ENCODE measurements at places on chromosomes 1 and 21. TPM values are rescaled to one million over a fixed set of nuclear protein-coding genes. Genes with fewer than 3 reads are reported as not detected.

GRCh38 chr1:239997515-239998311 lies 94.0 kb upstream of the FMN2 start:
- no peaks in the 10 kb centered on the region for H3K4me1 ChIP-seq
- H3K36me3 ChIP-seq, result no peaks in the 10 kb centered on the region
- H3K27ac ChIP-seq, result no peak overlapping the region

PDZK1IP1 gene
- total RNA-seq, result 10.9 TPM

COL8A2 gene
- total RNA-seq, result 0.67 TPM

DNA sequence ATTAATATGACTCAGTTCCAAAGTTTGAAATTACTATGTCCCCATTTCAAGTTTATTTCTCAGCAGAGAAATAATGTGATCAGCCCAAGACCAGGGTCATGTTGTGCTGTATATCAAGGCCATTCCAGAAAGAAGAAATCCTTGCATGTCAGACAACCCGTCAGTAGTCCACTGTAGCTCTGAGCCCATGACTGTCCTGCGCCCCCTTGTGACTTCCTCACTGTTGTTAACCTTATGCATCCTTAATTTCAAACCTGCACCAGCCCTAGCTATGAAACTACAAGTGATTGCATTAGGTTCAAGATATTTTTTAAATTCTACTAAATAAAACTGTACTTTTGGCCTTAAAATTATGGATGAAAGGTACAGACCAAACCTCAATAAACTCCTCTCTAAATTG lies 133.0 kb downstream of the LRRC7 start:
- no peaks in the 10 kb centered on the region for H3K36me3 ChIP-seq
- no peak overlapping the region for H3K4me3 ChIP-seq

GRCh38 chr1:30048905-30049304 lies 674.5 kb downstream of the MATN1 start:
- no peaks in the 10 kb centered on the region for H3K4me1 ChIP-seq
- H3K4me3 ChIP-seq, result no peak overlapping the region
- DNase-seq, result no peak
- H3K27ac ChIP-seq, result no peak overlapping the region
- H3K36me3 ChIP-seq, result no peaks in the 10 kb centered on the region

- no peaks in the 10 kb centered on the region for H3K27me3 ChIP-seq
- no peak for DNase-seq
- no peak overlapping the region for H3K4me3 ChIP-seq
- H3K27ac ChIP-seq, result no peak overlapping the region
Observed at GRCh38 chr1:89273324-89273778, 691 bp upstream of the GBP5 start.

- no peak overlapping the region for H3K4me3 ChIP-seq
- H3K4me1 ChIP-seq, result no peaks in the 10 kb centered on the region
- H3K27ac ChIP-seq, result no peak overlapping the region
- H3K36me3 ChIP-seq, result no peaks in the 10 kb centered on the region
- DNase-seq, result no peak
- H3K27me3 ChIP-seq, result no peaks in the 10 kb centered on the region
Observed at GRCh38 chr1:147527941-147528936, 13.1 kb upstream of the BCL9 start.

DNA sequence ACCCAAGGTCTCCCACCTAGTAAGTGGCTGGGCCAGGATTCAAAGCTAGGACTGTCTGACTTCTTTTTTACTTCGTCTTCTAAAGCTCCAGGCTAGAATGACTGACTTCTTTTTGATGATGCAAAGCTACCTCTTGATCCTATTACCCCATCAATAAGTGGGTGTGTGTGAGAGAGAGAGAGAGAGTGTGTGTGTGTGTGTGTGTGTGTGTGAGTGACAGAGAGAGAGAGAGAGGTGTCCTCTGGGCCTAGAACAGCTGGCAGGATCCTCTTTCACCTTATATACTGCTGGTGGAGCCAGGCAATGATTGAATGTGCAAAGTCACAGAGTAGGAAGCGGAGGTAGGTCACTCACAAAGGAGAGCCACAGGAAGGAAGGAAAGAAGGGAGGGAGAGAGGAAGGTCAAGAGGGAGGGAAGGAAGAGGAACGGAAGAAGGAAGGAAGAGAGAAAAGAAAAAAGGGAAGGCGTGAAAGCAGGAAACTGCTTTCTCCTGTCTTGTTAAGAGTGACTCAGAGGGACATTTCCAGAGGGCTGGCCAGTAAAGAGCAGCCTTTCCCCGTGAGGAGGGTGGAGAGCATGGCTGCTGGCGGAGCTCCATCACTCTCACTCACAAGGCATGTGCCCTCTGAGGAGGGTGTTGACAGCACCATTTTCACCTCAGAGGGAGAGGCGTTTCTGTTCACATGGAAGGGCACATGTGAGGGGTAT lies 68.9 kb downstream of the CDC7 start:
- H3K27me3 ChIP-seq, result no peaks in the 10 kb centered on the region
- no peaks in the 10 kb centered on the region for H3K36me3 ChIP-seq
- peak overlapping the region; percentile 73 for H3K27ac ChIP-seq
- peak; percentile 86 for DNase-seq
- no peak overlapping the region for H3K4me3 ChIP-seq

PEAR1 gene
- 4.6 TPM for total RNA-seq

DNA sequence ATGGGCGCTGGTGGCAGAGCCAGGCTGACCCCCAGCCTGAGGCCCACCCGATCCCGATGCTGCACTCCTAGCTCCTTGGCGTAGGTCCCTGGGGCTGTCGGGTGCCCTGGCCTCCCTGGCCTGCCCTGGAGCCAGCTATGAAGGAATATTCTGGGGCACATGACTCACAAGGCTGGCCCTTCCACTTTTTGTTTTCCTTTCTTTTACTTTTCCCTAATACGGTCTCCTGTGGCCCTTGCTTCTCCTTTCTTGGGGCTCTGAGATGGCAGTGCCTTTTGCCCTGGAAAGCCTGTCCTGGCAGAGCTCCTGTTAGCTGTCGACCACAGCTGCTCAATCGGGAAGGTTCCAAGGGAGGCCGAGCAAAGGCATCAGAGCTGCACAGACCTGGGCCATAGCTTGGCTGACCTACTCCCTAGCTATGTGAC lies 22.1 kb downstream of the ARHGEF10L start:
- no peaks in the 10 kb centered on the region for H3K27me3 ChIP-seq
- H3K4me1 ChIP-seq, result peaks cover 49% of the 10 kb centered on the region
- H3K36me3 ChIP-seq, result no peaks in the 10 kb centered on the region
- DNase-seq, result peak; percentile 64
- H3K27ac ChIP-seq, result peak overlapping the region; percentile 63
- H3K4me3 ChIP-seq, result no peak overlapping the region

DNA sequence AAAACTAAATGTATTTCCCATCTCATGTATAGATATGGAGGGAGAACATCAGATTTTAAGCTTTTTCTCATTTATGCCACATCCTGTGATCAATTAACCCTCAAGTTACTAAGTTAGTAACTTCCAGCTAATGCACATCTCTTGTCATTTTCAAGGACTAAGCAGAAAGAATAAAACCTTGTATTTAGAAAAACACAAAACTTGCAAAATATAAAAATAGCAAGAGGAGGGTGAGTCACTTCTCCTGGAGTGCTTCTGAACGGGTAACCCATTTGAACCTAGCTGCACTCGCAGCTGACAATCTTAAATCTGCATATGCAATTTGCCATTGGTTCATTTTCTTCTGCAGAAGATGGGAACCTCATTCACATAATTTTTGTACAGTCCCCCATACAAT lies 500.5 kb downstream of the SETD4 start:
- H3K4me1 ChIP-seq, result no peaks in the 10 kb centered on the region
- H3K36me3 ChIP-seq, result no peaks in the 10 kb centered on the region
- no peak overlapping the region for H3K27ac ChIP-seq
- DNase-seq, result no peak
- no peaks in the 10 kb centered on the region for H3K27me3 ChIP-seq

GRCh38 chr1:51299981-51300670 lies 30.2 kb downstream of the TTC39A start:
- H3K36me3 ChIP-seq, result no peaks in the 10 kb centered on the region
- DNase-seq, result no peak
- H3K4me3 ChIP-seq, result no peak overlapping the region
- no peaks in the 10 kb centered on the region for H3K27me3 ChIP-seq
- no peak overlapping the region for H3K27ac ChIP-seq
- peaks cover 5% of the 10 kb centered on the region for H3K4me1 ChIP-seq

- H3K27me3 ChIP-seq, result no peaks in the 10 kb centered on the region
- peak overlapping the region; percentile 68 for H3K27ac ChIP-seq
- no peaks in the 10 kb centered on the region for H3K36me3 ChIP-seq
- peak; percentile 60 for DNase-seq
Observed at GRCh38 chr1:86779308-86780191, 75.2 kb downstream of the SH3GLB1 start.

DNA sequence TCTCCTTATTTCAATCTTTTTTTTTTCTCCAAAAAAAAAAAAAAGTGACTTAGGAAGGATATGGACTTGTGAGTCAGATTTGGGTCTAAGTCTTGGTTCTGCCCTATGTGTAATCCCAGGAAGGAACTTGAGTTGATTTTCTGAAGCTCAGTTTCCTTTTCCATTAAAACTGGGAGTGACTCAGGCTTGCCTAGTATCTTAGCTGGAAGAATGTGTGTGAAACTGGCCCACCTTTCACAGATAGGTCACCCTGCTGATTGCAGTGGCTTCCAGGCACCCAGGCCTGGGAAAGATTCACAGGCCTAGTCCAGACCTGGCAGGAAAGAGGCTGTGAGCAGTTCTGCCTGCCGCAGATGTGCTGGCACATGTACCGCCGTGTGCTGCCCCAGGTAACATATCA lies 218.3 kb upstream of the HOOK1 start:
- H3K36me3 ChIP-seq, result no peaks in the 10 kb centered on the region
- DNase-seq, result peak; percentile 59

OR2W3 gene
- not detected for total RNA-seq

THEM5 gene
- total RNA-seq, result not detected

NEK2 gene
- total RNA-seq, result not detected

VHLL gene
- not detected for total RNA-seq

LCE1B gene
- not detected for total RNA-seq

DNA sequence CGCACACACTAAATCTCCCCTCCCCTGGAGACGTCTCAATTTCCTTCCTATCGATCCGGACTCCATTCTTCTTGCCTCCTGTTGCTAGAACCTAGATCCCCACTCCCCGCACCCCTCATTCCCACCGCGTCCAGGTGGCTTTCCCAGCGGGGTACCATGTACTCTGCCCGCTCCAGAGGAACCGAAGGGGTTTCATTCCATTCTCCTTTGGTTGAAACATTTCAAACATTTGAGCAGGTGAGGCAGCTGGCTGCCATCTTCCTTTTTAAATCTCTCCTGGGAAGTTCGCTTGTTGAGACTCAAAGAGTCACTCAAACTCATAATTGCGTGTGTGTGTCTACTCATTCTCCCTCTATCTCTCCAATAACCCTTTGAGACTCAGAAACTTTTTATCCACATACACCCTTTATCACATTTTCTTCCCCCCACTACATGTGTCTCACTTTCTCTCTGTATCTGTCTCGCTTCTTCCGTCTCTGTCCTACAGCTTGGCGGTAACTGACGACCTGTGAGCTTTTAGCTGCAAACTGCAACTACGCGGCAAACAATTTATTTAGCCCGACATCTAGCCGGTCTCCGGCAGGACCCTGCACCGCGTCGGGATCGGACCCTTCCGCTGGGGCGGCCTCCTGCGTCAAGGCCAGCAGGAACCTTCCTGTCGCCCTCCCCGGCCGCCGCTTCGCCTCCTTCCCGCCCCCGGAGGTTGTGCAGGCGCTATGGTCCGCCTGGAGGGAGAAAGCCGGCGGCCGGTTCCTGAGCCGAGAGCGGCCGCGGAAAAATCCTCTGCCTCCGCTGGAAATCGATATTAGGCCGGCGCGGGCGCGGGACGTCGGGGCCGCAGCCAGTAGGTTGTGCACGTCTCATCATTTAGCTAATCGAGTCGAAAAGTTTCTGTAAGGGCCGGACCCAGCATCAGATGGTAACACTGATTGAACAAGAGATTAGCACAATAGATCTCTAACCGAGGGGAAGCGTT lies 3.0 kb upstream of the FOXD3 start:
- H3K4me3 ChIP-seq, result no peak overlapping the region
- DNase-seq, result no peak
- H3K36me3 ChIP-seq, result no peaks in the 10 kb centered on the region
- H3K27ac ChIP-seq, result no peak overlapping the region
- H3K4me1 ChIP-seq, result peaks cover 21% of the 10 kb centered on the region
- peaks cover 85% of the 10 kb centered on the region for H3K27me3 ChIP-seq

GRCh38 chr1:182998482-182998881 lies 24.7 kb upstream of the LAMC1 start:
- no peaks in the 10 kb centered on the region for H3K4me1 ChIP-seq
- H3K4me3 ChIP-seq, result no peak overlapping the region
- DNase-seq, result no peak
- no peak overlapping the region for H3K27ac ChIP-seq
- H3K36me3 ChIP-seq, result no peaks in the 10 kb centered on the region

GRCh38 chr21:38831526-38832467 lies 26.1 kb downstream of the ETS2 start:
- no peaks in the 10 kb centered on the region for H3K36me3 ChIP-seq
- H3K27me3 ChIP-seq, result no peaks in the 10 kb centered on the region
- peak overlapping the region; percentile 12 for H3K27ac ChIP-seq
- peak; percentile 83 for DNase-seq
- peaks cover 6% of the 10 kb centered on the region for H3K4me1 ChIP-seq
- H3K4me3 ChIP-seq, result no peak overlapping the region

DNA sequence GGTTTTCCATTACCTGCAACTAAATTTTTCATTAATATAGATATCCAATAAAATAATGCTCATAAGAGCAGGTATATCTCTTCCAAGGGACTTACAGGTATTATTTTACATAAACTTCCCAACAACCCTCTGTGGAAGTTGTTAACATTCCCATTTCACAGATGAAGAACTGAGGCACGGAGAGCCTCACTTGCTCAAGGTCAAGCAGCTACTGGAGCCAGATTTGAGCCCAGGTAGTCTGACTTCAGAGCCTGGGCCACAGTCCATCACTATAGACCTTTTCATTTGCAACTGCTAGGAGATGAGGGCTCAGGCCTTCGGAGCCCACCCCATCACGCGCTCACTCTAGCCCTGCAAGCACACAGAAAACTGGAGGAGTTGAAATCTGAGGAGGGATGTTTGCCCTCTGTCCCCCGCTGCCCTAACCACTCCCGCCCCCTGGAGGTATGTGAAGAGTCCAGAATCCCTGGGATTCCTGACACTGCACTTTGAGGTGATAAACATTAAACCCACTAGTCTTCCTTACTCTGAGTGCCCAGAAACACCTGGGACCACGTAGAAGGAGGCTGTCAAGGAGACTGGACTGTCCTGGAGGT lies 11.7 kb upstream of the ALPL start:
- no peak overlapping the region for H3K27ac ChIP-seq
- H3K4me1 ChIP-seq, result no peaks in the 10 kb centered on the region
- H3K4me3 ChIP-seq, result no peak overlapping the region
- no peaks in the 10 kb centered on the region for H3K27me3 ChIP-seq

PFDN2 gene
- total RNA-seq, result 81.0 TPM
